Stimulated activated CD8-positive, alpha-beta memory T cell treated with anti-CD3 and anti-CD28 coated beads, Interleukin-7, amount 100 ng/mL, for 1 hour (primary cell): ENCODE measurements at places on chromosomes 5 and 9.

DNA sequence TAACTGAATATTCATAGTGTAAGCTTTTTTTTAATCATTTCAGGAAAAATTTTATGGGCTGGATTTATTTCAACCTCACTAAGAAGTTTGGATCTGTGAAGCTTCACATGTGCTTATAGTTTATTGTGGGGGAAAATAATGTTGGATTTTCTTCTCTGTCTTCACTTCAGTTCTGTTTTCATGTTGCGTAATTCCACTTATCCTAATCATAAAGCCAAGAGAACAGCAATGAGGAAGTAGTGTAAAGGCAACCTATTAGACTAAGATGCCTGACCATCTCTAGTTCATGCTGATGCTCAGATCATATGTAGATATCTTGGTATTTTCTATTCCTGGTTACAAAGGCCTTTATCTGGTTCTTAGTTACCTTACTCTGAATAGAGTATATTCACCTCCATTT is 50.0 kb downstream of the CD180 start:
- DNase-seq, result no peak

DNA sequence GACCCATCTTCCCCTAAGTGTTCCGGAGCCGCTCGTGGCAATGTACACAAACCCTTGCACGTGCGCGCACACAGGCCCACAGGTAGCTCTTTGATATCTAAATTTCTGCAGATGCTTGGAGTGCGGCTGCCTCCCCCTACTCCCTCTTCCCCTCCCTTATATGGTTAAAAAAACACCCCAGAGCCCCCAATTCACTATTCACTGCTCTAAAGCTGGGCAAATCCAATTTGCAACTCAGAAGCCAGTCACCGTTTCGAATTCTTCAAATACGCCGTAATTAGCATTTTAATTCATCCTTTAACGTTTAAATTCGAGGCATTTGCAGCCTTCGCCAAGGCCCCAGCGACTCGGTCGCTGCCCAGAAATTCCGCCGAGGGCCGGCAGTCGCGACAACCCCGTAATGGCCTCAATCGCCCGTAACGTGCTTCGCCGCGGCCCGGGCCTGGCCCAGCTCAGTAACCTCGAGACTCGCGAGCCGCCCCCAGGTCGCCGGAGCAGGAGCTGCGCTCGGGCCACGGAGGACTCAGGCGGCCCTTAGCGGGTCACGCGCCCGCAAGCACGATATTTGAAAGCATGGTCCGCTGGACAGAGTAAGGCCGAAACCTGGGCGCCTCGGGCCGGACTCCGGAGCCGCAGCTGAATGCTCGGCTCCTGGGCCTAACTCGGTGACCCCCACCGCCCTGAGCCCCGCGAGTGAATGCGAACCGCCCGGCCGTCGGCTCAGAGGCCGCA is 1.3 kb downstream of the IRX2 start:
- DNase-seq, result no peak

DNA sequence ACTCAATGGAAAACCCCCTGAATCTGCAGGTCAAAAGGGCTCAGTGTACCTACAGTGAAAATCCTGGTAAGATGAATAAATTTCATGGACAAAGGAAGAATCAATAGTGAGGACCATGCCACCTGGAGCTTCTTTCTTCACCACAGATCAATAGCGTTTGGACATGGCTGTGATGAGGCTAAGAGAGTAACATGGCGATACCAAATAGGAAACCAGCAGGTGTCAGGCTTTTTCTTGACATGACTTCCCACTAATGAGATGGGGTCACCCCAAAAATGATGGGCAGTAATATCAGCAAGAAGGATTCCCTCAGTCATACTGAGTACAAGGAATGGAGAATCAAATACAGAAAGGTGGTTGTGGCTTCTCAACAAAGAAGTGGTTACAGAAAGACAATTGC is 208.5 kb upstream of the PLPPR1 start:
- DNase-seq, result no peak

GRCh38 chr5:152094060-152094459 is 169.4 kb upstream of the GLRA1 start:
- DNase-seq, result no peak

GRCh38 chr9:83061990-83062650 is 822 bp downstream of the RASEF start:
- DNase-seq, result no peak

DNA sequence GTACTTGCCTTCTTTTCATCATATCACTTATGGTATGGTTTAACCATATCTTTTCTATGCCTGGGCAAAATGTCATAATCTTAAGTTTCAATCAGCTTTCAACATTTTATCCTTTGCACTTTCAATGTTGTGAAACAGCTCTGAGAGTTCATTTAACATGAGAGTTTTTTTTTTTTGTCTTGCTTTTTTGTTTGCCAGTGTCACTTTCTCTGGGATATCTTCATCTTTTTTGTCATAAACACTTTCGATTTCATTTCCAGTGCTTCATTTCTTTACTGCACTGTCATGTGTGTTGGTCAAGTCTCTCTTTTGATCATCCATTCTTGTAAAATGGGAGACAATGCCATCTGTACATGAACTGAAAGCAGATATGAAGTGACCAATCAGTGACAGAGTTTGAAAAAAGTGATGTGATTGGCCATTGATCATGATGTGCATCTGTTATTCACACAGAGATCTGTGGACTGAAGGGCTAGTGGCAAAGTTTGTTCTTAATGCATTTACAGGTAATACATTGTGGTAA is 7.5 kb upstream of the POU5F2 start:
- DNase-seq, result no peak

GRCh38 chr9:114105236-114105635 is 6.1 kb upstream of the KIF12 start:
- no peak for DNase-seq

DNA sequence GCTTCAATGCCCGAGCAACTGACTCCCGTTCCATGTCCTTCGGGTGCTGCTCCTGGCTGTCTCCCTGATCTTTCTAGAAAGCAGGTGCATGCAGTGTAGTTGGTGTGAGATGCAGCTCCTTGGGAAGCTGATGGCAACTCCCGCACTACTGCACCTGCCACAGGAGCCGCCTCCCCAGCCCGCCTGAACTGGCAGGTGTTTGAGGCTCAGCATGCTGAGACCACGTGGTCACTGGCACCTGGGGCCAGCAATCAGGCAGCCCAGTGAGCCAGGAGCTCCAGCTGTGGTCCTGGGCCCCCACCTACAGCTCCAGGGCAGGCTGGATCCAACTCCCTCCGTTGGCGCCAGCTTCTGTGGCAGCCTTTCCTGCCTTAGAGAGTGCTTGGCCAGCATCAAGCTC is 111.5 kb downstream of the ICE1 start:
- no peak for DNase-seq

- DNase-seq, result no peak
Measured at GRCh38 chr9:2134391-2134790, 119.2 kb downstream of the SMARCA2 start.

DNA sequence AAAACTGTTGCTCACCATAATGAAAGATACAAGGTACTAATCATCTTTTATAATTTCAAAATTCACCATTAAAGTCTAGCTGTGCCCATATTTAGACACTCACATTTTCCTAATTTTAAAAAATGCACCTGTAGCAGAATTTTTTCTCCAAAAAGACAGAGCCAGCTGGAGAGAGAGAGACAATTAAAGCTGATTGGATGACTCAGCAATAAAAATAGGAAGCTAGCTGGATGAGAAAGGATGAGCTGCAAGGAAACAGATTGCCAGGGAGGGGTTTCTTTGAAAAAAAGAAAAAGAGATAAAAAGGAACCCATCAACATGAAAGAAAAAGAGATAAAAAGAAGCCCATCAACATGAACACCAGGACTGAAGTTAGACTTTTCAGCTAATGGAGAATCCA is 73.8 kb downstream of the HCN1 start:
- DNase-seq, result no peak

DNA sequence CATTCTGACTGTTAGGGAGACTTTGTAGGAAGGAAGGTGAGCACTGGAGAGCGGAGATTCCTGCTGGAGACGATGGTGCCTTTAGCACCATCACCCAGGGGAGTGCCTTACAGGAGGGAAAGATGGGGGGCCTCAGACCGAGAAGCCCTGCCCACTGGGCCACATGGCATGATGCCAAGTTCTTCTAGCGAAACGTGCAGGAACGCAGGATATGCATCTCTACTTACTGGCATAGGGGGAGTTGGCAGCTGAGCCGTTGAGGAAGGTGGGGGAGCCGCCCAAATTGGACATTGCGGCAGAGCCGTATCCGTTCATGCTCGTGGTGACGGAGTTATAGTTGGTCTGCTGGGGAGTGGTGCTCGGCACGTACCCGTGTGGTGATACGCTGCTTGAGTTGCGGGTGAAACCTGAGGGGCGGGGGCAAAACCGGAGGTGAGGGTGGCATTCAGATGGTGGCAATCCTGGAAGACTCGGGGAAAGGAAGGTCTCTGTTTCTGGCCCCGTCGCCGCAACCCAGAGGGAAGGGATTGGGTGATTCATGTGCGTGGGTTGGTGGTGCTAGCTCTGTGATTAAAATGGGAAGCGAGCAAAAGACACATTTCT is 387.7 kb downstream of the EBF1 start:
- DNase-seq, result no peak

DNA sequence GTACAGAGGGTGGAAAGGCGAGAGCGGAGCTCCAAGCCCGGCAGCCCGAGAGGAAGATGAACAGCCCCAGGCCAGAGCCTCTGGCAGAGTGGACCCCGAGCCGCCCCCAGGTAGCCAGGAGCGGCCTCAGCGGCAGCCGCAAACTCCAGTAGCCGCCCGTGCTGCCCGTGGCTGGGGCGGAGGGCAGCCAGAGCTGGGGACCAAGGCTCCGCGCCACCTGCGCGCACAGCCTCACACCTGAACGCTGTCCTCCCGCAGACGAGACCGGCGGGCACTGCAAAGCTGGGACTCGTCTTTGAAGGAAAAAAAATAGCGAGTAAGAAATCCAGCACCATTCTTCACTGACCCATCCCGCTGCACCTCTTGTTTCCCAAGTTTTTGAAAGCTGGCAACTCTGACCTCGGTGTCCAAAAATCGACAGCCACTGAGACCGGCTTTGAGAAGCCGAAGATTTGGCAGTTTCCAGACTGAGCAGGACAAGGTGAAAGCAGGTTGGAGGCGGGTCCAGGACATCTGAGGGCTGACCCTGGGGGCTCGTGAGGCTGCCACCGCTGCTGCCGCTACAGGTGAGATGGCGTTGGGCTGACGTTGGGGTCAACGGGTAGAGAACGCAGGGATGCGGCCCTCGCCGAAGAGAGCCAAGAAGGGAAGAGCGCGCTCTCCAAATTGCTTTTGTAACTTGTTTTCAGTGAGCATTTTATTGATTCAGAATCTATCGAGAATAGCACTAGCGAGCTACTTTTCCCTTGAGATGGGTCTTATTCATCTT is at the start of gene PTGER4:
Gene PTGER4, plus strand, starts transcription at position 3 of the 769 bp plus-strand sequence. CDS start 1,079 bp downstream, outside the sequence.
- no peak for DNase-seq

GRCh38 chr9:97153967-97154366 is 115.0 kb upstream of the CTSV start:
- no peak for DNase-seq

GRCh38 chr9:89408628-89409101 is 89.2 kb downstream of the SEMA4D start:
- DNase-seq, result peak; percentile 42

- DNase-seq, result no peak
Measured at GRCh38 chr5:65742565-65743231, 20.7 kb downstream of the NLN start.

GRCh38 chr9:116101516-116101915 is 52.1 kb upstream of the PAPPA start:
- DNase-seq, result no peak

GRCh38 chr5:78533356-78533755 is 115.2 kb downstream of the LHFPL2 start:
- DNase-seq, result no peak

- DNase-seq, result no peak
Measured at GRCh38 chr9:103816146-103816545, 278.0 kb upstream of the SMC2 start.

DNA sequence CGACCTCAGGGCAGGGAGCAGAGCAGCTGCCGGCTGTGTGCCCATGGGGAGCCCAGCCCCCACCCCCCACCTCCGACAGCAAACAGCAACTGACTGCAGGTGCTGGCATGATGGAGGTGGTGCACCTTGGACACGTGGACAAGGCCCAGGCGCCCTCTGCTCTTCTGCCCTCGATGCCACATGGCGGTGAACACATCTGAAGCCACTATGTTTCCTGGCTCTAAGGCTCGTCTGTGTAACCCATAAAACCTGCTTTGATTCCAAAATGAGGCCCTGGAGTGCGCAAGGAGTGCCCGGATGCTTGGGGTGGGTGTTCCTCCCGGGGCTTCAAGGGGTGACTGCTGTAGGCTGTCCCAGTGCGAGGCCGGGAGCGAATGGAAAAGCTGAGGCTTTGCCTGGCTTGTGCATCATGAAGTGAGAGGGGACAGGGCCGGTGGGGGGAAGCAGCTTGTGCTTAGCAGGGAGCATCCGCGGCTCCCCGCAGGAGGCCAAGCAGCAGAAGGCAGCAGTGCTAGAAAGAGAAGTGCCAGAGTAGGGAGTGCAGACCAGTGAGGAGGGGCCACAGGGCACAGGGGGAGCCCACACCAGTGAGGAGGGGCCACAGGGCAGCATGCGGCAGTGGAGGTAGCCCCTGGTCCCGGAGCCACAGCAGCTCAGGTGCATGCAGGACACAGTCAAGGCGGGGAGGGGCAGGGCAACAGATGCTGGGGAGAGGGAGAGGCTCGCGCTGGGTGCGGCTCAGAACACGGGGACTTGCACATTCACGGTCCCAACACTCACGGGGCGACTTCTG is 30.0 kb downstream of the NKD2 start:
- DNase-seq, result no peak

DNA sequence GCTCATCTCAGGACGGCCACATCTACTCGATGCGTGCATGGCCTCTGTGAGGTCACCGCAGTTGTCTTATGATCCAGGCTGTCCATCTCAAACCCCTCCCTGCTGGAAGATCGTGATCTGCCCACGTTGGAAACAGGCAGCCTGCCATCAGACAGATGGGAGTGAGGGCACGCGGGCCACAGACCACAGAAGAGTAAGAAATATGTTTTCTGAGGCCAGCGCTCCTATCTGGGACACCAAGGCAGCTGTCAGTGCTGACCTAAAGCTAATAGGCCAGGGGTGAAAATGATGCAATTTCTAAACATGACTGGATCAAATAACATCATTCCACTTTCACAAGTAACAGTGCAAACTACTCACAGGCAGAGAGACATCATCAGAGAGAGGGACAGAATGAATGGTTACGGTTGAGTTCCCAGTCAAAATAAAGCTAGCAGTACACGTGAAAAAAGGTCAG is 57.1 kb upstream of the CER1 start:
- DNase-seq, result no peak

DNA sequence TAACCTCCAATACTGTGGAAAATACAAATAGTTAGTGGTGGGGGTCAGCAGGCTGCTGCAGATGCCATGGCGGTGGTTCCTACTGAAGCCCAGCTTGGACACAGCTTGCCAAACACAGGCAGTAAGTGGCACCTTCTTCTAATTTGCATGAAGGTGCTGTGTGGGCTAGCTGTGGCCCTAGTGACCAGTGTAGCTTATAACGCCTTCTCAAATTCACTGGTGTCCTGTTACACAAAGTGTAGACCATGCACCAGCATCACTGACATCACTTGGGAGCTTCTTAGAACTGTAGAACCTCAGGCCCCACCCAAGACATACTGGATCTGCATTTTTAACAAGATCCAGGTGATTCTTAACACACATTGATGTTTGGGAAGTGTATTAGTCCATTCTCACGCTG is 58.8 kb upstream of the TGFBR1 start:
- DNase-seq, result no peak
